ENCODE measurements at places on chromosomes 1 and 21.

DNA sequence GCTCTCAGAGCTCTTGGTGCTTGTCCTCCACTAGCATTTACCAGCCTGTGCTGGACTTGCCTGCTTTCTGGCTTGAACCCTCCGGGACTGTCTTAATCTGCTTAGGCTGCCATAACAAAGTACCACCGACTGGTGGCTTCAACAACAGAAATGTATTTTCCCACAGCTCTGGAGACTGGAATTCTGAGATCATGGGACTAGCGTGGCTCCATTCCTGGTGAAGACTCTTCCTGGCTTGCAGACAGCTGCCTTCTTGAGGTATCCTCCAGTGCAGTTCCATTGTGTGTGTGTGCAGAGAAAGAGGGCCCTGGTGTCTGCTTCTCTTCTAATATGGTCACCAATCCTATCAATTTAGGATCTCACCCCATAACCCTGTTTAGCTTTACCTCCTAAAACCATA lies 22.0 kb upstream of the RCAN1 start:
- DNase-seq = no peak

- DNase-seq = no peak
Observed at GRCh38 chr1:170445096-170445495, 86.9 kb upstream of the GORAB start.

DNA sequence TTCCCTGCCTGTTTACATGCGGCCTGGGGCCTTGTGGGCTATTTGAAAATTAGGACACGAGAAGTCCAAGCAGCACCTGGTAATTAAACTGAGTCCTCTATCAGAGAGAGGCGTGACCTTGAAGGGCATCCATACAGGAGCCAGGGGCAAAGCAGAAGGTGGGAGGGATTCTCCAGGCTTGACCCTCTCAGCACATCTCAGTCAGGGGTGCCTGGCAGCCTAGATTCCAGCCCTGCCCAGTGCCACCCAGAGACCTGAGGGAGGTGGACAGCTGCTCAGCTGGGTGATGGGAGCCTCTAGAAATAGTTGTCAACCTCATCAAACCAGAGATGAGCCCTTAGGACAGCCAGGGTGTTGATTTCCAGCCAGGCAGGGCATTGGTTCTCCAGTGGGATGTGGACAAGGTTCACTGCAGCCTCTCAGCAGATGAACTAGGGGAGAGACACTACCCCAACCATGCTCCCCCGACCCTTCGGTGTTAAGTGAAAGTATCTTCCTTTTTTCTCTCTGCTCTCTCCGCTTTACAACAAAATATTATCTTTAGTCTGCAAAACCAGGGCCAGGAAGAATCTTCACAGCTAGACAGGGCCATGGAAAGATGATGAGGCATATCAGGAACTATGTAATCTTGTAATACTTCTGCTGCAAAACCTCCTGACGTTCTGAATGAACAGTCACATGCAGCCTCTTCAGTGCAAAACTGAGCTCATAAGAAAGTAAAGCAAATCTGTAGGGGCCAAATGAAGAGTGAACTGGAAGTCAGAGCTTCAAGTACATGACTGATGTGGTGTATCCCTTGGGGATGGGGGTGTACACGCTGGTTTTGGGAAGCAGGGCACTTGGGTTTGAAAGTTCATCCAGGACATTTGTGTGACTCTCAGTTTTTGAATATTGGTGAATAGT lies 35.9 kb upstream of the ATP5PO start:
- DNase-seq = no peak

- no peak for DNase-seq
Observed at GRCh38 chr1:218759795-218760194, 413.9 kb upstream of the LYPLAL1 start.

GRCh38 chr1:215667761-215668160 lies 100.7 kb downstream of the KCTD3 start:
- DNase-seq = no peak

DNA sequence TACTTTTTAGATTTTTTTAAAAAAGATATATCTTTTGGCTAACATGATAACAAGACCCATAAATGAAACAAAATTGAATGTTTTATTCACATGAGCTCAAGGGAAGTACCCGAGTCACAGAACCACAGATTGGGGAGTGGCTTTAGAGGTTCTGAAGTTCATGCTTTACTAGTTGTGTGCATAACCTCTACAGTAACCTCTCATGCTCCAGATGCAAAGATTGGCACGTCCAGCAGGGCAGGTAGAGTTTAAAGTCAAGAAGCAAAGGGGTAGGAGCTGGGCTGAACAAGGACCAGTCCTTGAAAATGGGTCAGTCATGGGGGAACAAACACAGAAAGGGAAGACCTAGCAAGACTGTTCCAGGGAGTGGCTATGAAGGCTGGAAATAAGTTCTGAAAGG lies 109.6 kb downstream of the RNF220 start:
- DNase-seq = no peak

- no peak for DNase-seq
Observed at GRCh38 chr1:14679027-14679688, 80.7 kb downstream of the KAZN start.

DNA sequence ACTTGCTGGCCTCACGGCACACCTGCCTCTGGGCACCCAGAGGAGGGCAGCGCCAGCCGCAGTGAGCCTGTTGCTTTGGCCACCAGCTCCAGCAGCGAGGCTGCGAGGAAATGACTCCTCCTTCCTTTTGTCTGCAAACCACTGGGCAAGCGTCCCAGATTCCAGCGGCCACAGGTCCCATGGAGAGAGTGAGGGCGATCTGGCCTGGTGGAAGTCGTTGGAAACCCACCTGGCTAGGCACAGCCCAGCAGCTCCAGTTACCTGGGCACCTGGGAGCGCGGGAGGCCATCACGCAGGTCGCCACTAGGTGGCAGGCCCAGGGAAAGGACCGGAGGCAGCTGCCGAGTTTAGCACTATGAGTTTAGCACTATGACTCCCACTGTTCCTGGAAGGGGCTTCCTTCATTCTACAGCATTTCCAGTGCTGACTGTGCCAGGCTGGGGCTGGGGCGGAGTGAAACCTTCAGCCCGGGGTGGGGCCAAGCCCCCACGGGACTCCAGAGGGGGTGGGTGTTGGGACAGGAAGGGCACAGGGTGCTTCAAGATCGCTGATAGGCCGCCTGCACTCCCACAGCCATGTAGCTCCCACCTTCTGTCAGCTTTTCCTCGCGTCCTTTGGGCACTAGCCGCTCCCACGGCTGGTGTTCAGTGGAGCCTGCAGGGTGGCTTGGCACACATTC lies 1.1 kb upstream of the ESPN start:
- peak; percentile 65 for DNase-seq

GRCh38 chr1:155979597-155980343 lies 1.4 kb upstream of the ARHGEF2 start:
- DNase-seq = no peak

- no peak for DNase-seq
Observed at GRCh38 chr21:43864962-43865539, at the start of gene AGPAT3. TSS of gene AGPAT3 (plus strand) at chr21:43865223. CDS start at chr21:43959682, 94,459 bp downstream.

GRCh38 chr1:85297855-85298629 lies 21.6 kb upstream of the BCL10 start:
- no peak for DNase-seq

GRCh38 chr1:182185136-182185535 lies 123.6 kb upstream of the ZNF648 start:
- no peak for DNase-seq

GRCh38 chr1:225882694-225883615 lies 775 bp upstream of the TMEM63A start:
- DNase-seq = peak; percentile 77

DNA sequence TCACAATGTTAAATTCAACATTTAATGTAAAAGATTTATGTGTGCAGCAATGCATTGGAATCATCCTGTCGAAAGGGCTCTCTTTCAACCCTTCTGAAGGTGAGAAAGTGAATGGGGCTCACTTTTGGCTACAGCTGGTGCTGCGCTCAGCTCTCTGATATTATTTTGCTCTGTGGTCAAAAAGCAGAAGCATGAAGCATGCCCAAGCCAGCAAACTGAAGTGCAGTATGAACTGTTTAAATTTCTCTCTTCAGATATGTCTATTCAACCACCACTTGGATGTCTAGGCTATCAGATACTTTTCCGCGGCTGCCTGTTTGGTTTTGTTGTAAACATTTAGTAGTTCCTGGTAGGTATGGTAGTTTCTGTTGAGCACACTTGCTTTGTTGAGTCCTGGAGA lies 216.9 kb upstream of the TMPRSS15 start:
- DNase-seq = no peak

Measured in retina (tissue), 1 donor.